H4 (cell line): ENCODE measurements at places on chromosomes 5 and 9. TPM values are rescaled to one million over a fixed set of nuclear protein-coding genes. Genes with fewer than 3 reads are reported as not detected.

Gene SPATA31D3
- not detected in 2 replicates for total RNA-seq

Gene PAX5
- not detected in 2 replicates for total RNA-seq

Gene LRRTM2
- 1.2 and 3.4 TPM in 2 replicates for total RNA-seq

Gene NUP155
- 52.1 and 60.8 TPM in 2 replicates for total RNA-seq

Gene PRSS3
- not detected in 2 replicates for total RNA-seq

Gene MELK
- total RNA-seq, result 78.6 and 94.5 TPM in 2 replicates

DNA sequence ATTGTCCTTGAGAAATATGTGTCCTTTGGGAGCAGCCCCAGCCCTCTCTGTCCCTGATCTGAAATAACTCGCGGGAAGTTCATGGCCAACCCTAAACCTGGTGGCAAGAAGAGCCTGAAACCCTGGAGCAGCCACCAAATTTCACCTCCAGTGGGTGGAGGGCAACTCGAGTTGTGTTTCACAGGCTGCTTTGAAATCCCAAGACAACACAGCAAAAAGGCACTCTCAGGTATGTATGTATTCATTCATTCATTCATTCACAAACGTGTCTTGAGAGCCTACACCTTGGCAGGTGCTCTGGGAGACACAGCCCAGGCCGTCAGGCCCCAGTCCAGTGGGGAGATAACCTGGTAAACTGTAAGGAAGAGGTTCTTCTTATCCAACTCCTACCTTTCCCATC, 35.7 kb upstream of the ALDH1B1 start:
- DNase-seq, result no peak

DNA sequence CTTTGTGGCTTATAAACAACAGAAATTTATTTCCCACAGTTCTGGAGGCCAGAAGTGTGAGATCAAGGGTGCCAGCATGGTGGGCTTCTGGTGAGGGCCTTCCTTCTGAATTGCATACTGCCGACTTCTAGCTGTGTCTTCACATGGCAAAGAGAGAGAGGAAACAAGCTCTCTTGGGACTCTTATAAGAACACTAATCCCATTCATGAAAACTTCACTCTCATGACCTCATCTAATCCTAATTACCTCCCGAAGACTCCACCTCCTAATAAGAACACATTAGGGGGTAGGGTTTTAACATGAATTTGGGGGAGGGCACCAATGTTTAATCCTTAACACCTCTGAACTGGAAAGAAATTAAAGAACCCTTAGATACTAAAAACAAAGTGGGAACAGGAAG, 75.9 kb upstream of the MINAR2 start:
- DNase-seq, result no peak

DNA sequence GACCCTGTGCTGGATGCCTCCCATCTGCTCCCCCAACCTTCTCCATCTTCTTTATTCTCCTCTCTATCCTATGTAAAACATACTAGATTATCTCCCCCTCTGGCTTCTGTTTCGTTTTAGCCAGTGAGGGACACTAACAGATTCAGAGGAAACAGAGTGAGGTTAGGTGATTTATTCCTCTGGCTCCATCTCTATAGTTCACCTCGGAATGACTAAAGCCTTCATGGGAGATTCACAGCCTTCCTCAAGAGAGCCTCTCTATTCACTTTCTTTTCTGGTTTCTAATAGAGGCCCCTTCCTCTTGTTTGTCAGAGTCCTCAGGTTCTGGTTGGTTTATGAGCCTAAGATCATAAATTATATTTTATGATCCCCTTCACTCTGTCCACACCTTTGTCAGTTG, 633.1 kb upstream of the TYRP1 start:
- no peak for DNase-seq

GRCh38 chr5:37838152-37838932, 1.5 kb downstream of the GDNF start:
- no peak for DNase-seq

DNA sequence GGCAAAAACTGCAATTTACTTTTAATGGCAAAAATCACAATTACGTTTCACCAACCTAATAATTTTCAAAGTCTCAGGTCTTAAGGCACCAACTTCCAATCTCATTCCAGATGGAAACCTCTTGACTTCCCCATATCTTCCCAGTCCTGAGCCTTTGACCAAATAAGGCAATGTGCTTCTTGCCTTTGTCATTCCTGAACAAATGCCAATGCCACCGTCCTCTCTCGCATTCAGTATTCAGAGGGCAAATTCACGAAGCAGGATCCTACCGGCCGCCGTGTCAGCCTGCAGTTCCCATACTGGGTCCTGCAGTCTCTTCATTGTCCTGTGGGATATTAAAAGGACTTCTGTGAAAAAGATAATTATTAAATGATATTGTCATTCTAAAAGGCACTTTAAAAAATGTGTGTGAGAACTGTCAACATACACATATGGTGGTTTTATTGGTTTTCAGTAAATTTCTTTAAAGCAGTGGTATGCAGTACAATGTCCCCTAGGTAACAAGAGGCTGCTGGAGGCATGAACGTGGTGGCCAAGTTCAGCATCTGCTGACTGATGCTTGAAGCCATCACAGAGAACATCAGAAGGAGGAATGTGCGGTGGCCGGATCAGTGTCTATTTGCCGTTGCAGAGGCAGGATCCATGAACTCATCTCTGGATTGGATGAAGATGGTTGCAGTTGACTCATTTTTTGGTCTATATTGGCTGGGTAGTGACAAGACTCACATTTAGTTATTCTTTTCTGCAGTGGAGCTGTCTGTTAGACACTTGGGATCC, 101.4 kb upstream of the IRX4 start:
- no peak for DNase-seq

DNA sequence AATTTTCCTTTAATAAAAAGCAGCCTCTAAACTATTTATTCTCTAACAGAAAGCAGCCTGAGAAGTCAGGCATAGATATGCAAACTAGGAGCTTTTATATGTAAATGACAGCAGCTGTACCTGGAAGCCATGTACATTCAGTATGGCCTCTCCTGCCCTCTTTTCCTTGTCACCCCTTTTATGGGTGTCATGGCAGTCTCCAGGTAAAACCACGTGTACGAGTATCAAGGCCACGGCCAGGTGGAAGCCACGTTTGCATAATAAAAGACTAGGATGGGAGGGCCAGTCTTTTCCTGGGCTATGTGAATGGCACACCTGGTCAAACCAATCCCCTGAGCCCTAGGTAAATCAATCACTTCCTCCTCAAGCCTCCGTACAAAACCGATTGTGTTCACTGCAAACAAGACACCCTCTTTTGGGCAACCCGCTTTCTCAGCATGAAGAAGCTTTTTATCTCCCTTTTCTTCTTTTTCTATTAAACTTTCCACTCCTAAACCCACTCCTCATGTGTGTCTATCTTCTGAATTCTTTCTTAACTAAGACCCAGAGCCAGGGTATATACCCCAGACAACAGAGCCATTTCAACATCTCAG, 419.5 kb upstream of the CTNND2 start:
- no peak for DNase-seq

DNA sequence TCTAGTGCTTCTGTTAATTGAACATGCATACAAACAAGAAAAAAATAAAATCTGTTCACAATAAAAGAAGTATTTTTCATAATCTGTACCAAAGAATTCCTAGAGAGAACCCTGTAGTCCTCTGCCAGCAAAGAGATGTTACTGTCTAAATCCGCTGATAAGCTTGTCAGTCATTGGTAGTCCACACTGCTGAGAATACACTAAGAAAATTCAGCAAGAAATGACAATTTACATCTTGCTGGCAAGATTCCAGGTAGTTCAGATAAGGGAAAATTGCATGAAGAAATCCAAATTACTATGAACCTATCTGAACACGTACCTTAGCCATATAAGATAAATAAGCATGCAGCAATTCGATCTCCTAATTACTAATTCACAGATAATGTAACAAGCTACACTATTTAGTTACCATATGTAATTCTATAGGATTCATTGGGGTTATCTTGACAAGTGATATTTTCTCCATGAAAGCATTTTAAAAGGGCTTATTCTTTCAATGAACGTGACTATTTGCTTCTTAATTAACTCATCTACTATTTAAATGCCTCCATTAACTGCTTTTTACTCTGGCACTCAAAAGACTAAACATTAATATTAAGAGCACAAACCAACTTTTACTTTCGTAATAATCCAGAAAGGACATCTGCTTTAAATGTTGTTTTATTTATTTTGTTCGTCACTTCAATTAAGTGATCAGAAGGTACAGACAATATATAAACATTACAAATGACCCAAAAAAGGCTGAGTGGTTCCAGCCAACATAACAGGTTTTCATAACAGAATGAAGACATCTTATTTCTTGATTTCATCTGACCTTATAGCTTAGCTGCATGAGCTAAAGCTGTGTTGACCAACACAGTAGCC, 9.7 kb downstream of the MPDZ start:
- no peak for DNase-seq

- no peak for DNase-seq
Measured at GRCh38 chr9:18745710-18746109, 271.8 kb downstream of the ADAMTSL1 start.

DNA sequence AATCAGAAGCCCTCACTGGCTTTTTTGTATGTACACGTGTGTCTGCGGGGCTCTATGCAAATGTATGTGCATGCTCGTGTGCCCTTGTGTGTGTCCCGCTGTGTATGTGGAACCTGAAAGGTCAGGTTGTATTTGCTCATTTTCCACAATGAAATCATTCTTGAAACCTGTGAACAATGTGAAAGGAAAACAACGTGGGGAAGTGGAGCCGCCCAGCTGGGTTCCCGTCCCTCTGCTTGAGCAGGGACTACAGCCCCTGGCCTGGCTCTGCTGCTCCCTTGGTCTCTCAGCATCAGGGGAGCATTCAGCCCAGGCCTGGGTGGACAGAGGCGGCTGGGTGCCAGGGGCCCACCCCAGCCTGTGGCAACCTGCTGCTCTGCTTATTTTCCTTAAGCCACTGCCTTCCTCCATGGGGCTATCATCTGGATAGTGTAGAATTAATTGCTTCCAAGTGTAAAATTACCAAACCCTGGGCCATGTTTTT, 3.0 kb downstream of the ECSCR start:
- no peak for DNase-seq

- DNase-seq, result no peak
Measured at GRCh38 chr5:72785801-72786200, 30.7 kb upstream of the TNPO1 start.

DNA sequence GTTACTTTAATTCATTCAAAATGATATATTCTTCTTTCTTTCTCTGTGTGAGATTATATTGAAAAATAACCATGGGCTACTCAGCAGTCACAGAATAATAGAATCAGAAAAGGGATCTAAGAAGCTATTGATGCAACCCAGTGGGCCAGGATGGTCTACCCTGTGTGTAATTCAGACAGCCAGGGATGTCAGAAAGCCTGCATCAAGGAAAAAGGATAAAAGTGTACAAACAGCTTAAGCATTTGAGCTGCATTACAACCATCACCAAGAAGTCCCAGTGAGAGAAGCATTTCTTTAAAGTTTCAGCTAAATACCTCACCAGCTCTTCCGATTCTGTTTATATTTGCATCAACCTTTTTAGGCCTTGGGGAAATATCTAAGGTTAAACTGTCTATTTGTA, 37.8 kb upstream of the PPP3R2 start:
- DNase-seq, result no peak

GRCh38 chr5:133081036-133081435, 29.2 kb downstream of the HSPA4 start:
- DNase-seq, result no peak

- DNase-seq, result no peak
Measured at GRCh38 chr5:103801681-103802080, 239.1 kb upstream of the NUDT12 start.
